Activated CD4-positive, alpha-beta T cell treated with anti-CD3 and anti-CD28 coated beads for 4 hours (primary cell): ENCODE measurements at places on chromosomes 7 and 10.

- no peak for DNase-seq
Measured at GRCh38 chr7:31122649-31123058, 70.5 kb downstream of the ADCYAP1R1 start.

DNA sequence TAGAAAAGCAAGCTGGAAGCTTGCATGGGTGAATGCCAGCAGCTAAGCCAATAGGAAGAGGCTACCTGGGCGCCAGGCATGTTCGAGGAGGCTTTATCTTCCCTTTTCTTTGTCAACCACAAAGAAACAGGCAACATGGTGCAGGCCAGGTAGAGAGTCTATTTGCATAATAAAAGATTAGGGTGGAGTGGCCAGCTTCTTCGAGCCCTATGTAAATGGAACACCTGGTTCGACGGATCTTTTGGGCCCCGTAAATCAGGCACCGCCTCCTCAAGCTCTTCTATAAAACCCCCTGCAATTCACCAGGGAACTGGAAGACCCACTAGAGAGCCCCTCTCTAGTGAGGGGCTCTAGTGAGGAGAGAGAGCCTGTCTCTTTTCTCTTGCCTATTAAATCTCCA is 1106.2 kb upstream of the CELF2 start:
- no peak for DNase-seq

- no peak for DNase-seq
Measured at GRCh38 chr10:34262985-34263384, 552.1 kb downstream of the PARD3 start.

GRCh38 chr10:86366033-86366901 is at the start of gene GRID1:
Gene GRID1 (minus strand): TSS chr10:86366795.
- peak; percentile 20 for DNase-seq

GRCh38 chr10:59060852-59061251 is 115.6 kb upstream of the PHYHIPL start:
- no peak for DNase-seq

DNA sequence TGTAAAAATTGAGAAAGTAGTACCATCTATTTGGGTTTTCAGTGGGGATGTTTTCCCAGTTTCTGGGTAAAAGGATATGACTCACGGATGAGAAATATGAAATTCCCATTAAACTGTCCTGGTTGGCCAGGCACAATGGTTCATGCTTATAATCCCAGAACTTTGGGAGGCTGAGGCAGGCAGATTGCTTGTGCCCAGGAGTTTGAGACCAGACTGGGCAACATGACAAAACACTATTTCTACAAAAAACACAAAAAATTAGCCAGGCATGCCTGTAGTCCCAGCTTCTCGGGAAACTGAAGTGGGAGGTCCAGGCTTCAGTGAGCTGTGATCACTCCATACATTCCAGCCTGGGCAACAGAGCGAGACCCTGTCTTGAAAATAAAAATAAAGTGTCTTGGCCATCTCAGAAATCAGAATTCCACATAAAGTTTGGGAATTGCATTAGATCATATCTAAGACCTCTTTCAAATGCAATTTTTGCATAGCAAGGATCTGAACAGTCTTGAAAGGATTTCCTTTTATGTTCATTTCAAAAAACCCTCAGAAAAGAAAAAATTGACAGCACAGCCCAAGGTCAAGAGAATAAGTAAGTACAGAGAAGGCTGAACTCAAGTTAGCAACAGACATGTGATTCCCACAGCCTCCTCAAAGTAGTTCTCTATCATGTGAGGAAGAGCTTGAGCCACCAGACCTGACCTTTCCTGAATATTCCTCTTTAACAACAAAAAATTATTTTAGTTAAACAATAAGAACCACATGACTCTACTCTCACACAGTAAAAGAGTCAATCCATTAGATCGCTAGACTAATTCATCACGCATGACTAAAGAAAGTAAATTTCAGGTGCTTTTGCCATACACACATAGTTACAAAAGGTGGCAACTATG is 141.5 kb upstream of the CAV2 start:
- no peak for DNase-seq

DNA sequence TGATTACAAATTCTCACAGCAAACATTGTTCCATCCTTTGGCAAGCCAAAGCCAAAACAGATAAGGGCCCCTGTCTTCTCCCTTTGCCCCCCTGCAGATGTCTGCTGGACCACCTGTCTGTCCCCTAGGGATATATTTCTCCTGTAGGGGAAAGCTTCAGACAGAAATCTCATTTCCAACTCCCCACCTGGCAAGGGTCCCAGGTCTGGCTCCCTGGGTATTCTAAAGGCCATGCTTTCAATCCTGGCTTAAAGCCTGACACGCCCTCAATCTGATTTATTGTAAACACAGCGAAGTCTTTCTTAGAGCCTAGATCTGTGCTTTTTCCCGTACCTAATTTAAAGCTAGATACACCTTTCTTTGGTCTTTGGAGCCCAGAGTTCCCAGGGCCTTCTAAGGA is 66.1 kb downstream of the KCNMA1 start:
- no peak for DNase-seq

DNA sequence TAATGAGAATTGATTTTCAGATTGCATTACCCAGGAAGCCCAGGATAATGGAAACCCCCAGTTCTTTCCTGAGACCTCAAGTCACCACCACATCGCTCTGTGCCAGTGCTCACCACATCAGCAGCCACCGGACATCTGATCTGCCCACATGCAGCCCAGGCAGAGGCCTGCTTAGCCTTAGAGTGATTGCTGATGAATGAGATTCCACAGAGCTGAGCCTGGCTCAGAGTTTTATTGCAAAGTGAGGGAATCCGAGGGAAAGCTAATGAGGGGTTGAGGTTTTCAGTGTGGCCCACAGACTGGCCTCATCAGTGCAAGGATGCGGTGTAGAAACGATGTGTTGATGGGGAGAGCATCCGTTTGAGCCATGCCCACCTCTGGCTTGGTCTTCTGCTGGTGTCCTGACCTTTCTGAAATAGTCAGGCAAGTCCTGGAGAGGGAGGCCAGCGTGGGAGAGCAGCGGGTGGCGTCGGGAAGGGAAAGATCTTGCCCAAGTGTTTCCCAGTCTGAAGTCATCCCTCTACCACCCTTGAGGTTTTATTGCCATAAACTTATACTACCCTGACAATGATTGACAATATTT is 120.3 kb downstream of the ITIH5 start:
- DNase-seq, result no peak
